ENCODE measurements at places on chromosomes 4 and X.

DNA sequence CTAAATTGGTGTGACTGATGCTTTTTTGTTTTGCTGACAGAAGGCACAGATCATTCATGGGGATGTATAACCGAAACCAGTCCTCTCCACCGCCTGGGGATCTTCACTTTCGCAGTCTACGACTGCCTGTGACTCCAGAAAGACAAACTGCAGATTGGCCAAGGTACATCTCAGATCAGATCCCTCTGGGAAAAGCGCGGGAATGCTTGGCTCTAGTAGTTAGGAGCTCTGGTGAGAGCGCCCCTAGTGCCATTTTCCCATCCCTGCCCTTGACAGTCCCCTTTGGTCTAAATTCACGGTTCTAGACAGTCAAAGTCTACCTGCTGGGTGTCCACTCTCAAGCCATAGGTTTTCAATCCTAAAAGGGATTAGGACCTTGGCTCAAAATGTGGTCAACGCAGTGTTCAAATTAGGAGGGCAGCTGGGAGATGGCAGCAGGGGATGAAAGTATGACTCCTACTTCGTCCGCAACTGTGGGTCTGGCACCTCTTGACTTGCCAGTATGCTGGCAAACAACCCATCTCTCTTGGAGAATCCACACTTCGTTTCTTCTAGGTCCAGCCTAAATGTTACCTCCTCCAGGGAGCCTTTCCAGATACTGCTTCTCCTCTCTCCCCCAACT lies 6.9 kb upstream of the HAND2 start:
- no peak for DNase-seq

- DNase-seq = no peak
Observed at GRCh38 chrX:3763111-3763510, 49.7 kb upstream of the PRKX start.

DNA sequence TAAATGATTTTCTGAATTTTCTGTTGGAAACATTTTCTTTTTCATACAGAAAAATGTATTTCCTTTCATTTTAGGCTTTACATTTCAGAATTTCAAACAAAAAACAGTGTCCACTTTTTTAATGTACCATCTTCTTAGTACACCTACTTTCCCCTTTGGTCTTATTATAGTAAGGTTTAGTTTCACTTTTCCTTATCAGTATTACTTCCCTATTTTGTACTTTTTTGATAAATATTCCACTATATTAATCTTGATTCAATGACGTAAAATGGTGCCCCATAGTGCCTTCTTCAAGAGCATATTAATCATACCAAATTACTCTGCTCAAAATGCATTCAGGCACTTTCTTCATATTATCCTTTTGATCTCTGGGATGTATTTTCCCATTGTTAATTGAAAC lies 52.5 kb downstream of the BANK1 start:
- DNase-seq = no peak

GRCh38 chr4:67721770-67722597 lies 21.0 kb upstream of the UBA6 start:
- no peak for DNase-seq

GRCh38 chr4:38242822-38243387 lies 282.7 kb downstream of the PTTG2 start:
- peak; percentile 30 for DNase-seq

DNA sequence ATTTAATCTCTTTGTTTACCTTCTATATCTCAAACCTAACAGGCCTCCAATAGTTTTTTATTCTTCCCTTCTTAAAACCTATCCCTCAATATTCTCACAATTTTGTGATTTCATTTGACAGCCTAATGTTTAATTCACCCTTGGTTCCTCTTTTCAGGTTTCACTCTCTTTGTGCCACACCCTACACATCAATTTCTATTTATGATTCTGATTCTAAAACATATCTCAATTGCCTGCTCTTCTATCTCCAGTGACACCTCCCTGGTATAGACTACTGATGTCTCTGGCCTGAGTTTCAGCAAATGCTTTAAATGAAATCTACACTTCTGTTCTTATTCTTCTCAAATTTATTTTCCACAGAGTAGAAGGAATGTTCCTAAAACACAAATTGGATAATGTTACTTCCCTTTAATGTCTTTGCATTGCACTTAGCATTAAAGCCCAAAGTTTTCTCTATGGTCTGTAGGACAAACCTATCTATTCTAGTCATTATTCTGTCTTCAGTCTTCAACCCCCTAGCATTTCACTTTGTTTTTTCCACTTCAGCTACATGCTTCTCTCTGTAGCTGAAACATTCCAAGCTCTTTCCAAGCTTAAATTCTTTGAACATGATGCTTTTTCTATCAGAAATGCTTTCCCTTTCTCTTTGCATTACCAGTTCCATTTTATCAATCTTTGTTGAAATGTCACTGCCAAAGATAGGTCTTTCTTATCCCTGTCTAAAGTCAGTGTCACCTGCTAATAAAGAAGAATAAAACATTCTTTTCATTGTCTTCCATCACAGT lies 622.0 kb downstream of the CENPC start:
- no peak for DNase-seq

- peak; percentile 49 for DNase-seq
Observed at GRCh38 chrX:626745-627509, 3.7 kb upstream of the SHOX start.

DNA sequence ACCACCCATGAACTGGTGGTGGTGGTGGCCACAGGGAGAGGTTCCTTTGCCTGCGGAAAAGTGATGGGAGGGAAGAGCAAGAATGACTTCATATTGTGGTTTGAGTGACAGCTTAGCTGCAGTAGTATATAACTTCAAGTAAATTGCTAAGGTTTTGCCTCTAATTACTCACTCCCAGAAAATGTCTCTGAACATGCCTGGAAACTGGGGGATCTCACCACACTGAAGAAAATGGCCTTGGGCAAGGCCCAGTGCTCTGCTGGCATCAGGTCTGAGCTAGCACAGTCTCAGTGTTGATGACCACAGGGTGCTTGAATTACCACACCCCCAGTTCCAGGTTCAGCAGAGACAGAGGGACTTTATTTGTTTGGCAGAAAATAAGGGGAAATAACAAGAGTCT lies 2085.4 kb downstream of the ARAP2 start:
- DNase-seq = no peak

DNA sequence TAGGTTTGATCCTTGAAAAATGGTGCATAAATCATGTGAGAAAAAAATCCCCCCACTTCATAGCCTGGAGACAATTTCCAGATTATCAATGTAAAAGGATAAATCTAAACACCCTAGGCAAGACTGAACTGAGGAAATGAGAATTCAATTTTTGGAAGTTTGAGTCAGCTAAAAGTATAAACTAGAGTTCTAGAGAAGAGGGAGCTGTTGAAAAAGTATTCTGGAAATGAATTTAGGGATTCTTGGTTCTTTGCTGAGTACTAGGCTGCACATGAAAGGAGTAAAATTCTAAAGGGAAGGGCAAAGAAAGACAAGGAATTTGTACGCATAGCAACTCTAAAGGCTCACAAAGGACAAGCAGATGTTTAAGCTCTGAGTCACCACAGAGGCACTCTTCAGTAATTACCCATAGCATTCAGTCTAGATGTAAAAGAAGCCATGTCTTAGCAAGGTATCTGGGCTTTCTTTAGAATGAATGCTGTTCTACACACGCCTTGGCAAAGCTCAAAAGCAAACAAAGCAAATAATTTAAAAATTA lies 896.5 kb downstream of the PDHA2 start:
- DNase-seq = no peak

DNA sequence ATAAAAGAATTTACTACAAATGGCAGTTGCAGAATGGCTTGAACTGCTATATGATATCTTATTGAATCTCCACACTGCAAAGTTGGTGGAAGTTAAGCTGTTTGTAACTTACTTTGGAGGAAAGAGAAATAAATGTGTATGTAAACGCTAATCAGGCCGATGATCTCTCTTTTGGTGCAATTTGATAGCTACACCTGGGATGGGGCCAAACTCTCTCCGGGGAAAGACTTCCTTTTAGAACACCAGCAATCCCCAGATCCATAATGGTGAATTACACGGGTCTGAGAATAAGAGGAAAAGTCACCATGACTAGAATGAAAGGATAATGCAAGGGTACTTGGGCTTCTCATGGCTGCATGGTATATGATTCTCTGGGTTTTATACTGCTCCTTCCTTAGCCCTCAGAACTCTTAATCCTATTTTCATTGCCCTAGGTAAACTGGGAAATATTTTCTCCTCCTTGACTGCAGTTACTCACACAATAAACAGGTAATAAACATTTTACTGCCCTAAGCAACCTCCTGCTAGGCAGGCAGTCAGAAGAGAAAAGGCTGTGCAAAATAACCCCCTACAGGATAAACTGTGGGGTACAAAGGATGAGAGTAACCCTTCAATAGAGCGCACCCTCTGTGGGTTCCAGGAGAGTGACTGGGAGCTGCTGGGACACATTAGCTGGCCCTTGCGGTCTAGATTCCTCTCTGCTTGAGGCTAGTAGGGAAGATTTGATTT lies 109.3 kb downstream of the MGST2 start:
- DNase-seq = no peak

GRCh38 chrX:23389196-23389792 lies 54.6 kb downstream of the PTCHD1 start:
- no peak for DNase-seq

GRCh38 chr4:76558396-76559235 lies 123.6 kb downstream of the SHROOM3 start:
- DNase-seq = no peak

GRCh38 chr4:158750379-158750778 lies 18.4 kb upstream of the FNIP2 start:
- DNase-seq = no peak

GRCh38 chrX:30880058-30880457 lies 9.0 kb downstream of the TAB3 start:
- no peak for DNase-seq

DNA sequence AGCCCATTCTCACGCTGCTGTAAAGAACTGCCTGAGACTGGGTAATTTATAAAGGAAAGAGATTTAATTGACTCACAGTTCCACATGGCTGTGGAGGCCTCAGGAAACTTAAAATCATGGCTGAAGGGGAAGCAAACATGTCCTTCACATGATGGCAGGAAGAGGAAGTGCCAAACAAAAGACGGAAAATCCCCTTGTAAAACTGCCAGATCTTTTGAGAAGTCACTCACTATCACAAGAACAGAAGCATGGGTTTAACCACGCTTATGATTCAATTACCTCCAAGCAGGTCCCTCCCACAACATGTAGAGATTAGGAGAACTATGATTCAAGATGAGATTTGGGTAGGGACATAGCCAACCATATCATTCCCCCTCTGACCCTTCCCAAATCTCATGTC lies 335.5 kb downstream of the IL15 start:
- DNase-seq = no peak

DNA sequence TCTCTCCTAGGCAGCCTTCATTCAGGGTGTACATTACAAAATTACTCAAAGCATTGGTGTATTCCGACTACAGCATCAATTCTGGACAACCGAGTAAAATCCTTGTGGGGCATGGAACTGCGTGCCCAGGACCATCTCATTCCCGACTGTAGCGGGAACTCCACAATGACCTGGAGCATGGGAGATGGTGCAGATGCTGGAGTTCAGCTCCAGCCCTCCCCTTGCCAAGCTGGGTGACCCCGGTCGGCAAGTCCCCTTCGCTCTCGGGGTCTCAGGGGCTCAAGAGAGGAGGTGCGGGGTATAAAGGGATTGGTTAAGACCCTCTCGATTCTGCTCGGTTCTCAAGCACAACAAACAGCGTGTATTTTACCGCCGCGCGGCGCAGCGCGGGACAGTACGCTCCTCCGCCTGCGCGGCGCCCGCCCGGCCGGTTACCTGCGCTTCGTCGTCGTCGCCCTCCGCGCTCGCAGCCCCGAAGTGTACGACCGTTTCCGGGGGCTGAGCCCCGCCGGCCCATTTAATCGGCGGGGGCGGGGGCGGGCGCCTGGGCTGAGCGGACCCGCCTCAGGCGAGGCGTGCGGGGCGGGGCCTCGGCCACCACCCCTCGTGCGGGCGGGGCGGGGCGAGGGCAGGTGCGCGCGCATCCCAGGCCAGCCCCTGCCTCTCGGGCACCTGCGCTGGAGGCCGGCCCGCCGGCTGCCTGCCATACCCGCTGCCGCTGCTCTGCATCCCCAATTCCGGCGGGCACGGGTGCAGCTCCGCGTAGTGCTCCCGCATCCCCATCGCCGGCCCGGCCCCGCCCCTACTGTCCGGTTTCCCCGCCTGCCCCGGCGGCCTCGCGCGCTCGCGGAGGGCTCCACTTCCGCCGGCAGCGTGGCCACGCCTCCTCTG lies at the start of gene G6PD:
Gene G6PD (minus strand): TSS at position 493 of the 891 bp plus-strand sequence. CDS start 691 bp downstream, outside the sequence.
- DNase-seq = no peak

GRCh38 chr4:1572010-1572385 lies 112.1 kb downstream of the FAM53A start:
- DNase-seq = no peak

DNA sequence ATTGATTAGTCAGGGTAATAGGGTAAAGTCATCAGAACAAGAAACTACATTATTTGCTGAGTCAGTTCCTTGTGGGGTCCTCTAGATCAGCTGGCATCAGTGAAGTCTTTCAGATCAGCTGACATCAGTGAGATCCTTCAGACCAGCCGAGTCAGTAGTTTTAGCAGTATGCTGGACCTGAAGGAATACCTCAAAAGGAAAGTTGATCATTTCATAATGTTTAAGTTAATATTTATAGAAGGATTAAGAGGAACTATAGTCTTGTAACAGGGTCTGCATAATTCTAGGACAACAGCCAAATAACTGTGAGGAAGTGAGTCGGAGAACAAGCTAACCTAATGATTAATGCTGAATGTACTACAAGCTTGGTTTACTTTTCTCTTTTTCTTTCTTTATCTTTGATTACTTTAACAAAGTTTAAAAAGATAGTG lies 958 bp upstream of the UGT2B7 start:
- no peak for DNase-seq

DNA sequence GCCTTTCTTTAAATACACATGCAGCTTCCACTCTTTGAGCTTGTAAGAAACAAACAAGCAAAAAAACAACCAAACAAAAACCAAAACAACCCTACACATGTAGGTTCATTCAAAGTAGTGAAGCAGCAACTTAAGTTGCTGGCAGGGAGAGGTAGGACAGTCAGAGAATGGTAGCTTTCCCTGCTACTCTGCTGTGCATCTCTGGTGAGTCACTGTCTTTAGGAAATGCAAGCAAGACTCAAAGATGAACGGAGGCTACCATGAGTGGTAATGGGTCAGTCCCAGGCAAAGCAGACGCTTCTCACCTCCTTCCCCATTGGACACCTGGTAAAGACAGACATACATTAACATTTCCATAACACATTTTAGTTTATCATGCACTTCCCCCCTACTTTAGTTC lies 43.2 kb downstream of the PGRMC2 start:
- DNase-seq = no peak

DNA sequence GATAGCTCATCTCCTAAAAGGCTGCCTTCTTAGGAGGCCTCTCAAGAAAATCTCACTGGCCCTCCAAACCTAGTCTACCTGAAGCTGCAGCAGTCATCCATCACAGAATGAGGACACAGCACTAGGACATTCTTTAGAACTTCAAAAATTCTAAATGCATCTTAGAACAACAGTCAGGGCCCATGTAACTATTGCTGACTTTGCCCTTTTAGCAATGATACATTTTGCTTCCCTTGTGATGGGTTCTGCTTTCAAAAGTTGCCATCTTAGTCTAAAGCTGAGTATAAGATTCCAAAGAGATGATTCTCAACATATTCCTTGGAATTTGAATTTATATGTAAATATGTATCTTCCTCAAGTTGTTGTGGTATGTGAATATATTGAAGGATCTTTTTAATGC lies 793.0 kb downstream of the RAB28 start:
- no peak for DNase-seq

GRCh38 chrX:12325171-12325570 lies 186.9 kb downstream of the FRMPD4 start:
- no peak for DNase-seq

All from osteocyte (in vitro differentiated cells).